ENCODE measurements at places on chromosomes 2 and 18.
A peak's percentile ranks its signal among the peaks of the same experiment; 100 is the strongest.

DNA sequence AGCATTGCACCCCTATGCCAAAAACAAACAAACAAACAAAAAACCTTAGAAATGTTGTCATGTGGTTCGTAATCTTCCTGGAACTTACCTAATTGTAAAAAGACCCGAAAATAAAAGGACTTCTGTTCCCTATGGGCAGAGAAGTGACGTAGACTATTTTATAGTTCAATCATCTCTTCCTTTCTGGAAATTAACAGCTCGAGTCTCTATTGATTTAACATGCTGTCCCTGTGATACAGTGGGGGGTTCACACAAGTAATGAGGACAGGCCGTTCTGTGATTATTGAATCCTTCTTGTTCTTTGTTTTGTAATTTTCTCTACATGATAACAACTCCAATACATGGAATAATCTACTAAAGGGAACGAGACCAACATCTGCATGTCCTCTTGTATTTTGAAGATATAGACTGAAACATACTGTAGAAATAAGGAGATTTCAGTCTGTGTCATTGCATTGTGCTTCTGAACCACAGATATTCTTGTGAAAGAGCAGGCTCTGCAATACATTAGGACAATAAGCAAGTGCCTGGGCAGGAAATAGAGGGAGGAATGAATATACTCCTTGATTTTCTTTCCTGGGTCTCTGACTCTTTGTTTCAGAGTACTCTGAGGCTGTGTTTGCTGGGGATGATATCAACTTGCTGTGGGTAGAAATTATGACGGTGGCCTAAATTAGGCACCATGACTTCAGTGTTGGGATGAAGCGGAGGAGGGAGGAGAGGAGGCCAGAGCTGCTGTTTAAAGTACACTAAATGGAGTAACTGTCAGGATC is 65.7 kb upstream of the PPM1B start:
- DNase-seq = no peak

DNA sequence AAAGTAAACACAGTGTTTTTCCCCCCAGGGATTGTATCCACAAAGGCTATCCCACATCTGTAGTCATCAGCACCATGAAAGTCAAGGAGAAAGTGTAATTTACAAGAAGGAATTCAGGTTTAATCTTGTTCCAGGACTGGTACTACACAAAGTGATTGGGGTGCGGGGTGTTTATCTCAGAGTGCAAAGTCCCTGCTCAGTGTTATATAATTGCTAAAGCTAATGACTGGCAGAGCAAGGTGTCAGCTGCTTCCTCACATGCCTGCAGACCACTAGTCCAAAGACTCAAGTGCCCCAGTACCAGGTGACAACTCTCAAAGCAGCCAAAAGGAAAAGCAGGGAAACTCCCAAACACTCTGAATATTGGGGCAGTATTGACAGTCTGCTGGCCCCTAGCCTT is 40.4 kb upstream of the PDCL3 start:
- DNase-seq = no peak

DNA sequence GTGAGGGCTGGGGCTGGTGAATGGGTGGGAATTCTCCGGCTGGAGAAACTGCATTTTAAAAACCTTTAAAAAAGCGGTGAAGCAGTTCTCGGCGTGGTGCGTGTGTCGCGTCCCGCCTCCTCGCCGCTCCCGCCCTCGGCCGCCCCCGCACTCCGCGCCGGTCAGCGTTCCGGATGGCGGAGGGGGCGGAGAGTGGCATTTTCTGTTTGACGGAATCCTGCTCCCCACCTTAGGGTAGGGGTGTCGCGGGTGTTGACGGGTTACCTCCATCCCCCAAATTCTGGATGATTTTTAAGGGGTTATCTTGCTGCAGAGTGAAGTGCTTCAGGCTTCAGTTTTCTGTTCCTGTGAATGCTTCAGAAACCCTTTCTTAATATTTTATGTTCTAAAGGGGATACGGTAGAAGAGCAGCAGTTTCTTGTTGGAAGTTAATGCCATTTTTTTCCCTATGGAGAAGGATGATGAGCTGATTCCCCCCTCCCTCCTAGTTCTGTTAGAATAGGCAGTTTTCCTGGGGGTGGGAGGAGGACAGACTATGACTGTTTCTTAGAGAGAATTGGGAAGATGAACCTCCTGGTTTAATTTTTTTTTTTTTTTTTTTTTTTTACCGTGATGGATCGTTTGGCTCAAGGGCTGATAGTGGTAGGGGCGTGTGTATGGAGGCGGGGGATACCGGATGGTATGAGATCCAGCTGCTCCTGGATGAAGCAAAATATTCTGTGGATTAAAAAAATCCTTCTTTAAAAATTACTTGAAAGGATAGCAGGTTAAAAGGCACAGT is 756 bp downstream of the ABI2 start:
- DNase-seq = no peak

- no peak for DNase-seq
Measured at GRCh38 chr2:105403783-105404698, 5.2 kb upstream of the FHL2 start.

- DNase-seq = no peak
Measured at GRCh38 chr18:57705832-57706595, 84.4 kb upstream of the NARS1 start.

GRCh38 chr18:73446502-73446901 is 578.7 kb upstream of the NETO1 start:
- DNase-seq = no peak

DNA sequence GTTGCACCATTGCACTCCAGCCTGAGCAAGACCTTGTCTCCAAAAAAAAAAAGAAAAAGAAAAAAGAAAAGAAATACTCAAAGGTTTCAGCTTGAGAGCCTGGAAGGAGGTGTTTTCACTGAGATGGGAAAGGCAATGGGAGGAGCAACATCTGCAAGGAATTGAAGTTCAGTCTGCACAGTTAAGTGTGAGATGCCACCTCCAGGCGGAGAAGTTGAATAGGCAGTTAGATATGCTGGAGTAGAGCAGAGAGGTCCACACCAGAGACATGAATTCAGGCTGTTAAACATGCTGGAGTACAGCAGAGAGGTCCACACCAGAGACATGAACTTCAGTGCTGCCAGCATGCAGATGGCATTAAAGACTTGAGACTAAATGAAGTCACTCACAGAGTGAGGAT is 41.4 kb upstream of the DTNB start:
- no peak for DNase-seq

GRCh38 chr18:59139291-59139614 is 431 bp upstream of the SEC11C start:
- DNase-seq = peak; percentile 16

GRCh38 chr2:236305964-236306605 is 41.9 kb upstream of the ASB18 start:
- DNase-seq = no peak

GRCh38 chr2:52144590-52144989 is 1112.7 kb upstream of the NRXN1 start:
- no peak for DNase-seq

DNA sequence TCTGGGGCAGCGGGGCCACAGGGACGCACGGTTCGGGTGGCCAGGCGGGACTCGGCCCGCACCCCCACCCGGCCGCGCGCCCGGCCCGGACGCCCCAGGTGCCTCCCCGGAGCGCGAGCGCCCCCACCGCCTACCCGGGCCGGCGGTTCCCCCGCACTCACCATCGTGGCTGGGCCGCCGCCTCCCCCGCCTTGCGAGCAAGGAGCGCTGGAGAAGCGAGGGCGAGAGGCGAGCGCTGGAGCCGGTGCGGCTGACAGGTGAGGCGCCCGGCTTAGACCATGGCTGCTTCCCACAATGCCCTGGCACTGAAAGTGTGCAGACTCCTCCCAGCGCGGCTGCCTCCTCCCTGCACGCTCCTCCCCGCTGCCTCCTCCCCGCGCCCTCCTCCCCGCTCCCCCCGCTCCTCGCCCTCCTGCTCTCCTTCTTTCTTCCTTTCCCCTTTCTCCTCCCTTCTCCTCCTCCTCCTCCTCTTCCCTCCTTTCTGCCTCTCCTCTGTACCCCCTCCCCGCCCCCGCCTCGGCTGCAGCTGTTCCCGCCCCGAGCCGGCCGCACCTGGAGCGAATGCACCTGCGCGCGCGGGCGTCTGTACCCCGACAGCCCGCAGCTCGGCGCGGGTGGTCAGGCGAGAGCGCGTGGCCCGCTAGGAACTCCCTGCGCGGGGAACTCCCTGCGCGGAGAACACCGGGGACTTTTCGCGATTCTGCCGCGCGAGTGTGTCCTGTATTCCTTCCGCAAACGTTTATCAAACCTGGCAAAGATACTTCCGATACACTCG is at the start of gene AP1S3:
TSS of gene AP1S3 (minus strand) at position 296 of the 775 bp plus-strand sequence. CDS start at position 164, 132 bp downstream.
- no peak for DNase-seq

GRCh38 chr2:219422952-219423534 is 4.9 kb downstream of the DES start:
- no peak for DNase-seq

DNA sequence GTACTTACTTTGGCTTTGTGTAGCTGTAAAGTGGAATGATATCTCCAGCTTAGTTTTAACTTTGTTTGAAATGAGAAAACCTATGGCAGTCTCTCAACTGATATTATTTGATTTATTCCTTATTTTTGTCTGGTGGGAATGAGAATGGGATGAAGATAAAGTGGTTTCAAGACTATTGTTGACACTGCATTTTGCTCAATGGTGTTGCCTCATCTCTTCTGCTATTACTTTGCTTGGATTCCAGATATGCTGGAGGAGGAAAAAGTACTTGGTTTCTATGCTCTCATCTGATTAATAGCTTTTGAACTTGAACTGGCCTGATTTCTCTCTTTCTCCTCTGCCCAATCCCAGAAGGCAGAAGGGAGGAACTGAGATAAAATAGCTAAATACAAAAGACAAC is 198.2 kb downstream of the CTNNA2 start:
- DNase-seq = no peak

- DNase-seq = no peak
Measured at GRCh38 chr18:46630160-46630559, 26.9 kb downstream of the LOXHD1 start.

DNA sequence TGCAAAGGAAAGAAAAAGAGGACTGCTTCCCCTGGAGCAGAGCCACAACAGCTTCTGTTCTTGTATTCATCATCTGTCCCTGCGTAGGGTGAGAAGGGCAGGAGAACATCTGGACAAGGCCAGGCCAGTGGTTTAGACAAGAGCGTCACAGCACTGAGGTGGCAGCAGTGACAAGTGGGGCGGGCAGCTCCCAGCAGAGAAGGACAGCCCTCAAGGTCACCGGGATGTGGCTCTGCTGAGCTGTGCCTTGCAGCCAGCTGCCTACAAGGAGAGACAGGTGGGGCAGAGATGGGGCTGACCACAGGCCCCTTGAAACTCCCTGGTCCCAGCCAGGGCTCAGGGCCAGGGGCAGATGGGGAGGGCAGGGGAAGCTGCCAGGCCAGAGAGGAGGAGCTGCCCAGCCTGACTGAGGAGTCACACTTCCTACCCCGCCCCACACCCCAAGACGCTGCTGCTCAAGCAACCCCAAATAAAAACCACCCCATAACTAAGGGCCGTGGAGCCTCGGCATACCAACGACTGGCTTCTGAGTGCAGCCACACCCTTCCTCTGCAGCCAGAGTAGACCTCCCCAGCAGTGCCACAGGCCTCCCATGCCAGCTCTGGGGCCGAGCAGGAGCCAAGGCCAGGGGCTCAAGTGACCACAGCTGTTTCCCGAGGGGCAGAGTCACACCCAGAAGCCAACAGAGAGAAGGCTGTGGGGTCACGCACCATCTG is 5.4 kb downstream of the RAB11FIP5 start:
- DNase-seq = no peak

DNA sequence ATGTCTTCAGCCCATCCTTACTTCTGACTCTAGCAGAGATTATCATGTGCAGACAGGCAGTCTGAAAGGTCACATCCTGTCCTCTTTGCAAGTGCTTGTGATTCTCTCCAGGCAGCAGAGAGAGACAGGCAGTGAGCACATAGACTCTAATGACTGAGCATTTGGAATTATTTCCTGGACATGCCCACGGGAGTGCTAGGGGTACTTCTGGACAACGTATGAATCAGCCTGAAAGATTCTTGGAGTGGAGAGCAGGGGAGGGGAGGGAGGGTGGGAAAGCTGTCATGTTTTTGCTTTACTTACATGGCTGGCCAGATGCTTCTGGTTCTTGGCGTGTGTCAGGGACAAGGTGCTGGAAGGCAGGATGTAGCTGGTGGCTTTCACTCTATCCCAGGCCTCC is 150.6 kb downstream of the RIF1 start:
- DNase-seq = no peak

GRCh38 chr2:191382801-191383200 is 137.6 kb downstream of the MYO1B start:
- DNase-seq = no peak

DNA sequence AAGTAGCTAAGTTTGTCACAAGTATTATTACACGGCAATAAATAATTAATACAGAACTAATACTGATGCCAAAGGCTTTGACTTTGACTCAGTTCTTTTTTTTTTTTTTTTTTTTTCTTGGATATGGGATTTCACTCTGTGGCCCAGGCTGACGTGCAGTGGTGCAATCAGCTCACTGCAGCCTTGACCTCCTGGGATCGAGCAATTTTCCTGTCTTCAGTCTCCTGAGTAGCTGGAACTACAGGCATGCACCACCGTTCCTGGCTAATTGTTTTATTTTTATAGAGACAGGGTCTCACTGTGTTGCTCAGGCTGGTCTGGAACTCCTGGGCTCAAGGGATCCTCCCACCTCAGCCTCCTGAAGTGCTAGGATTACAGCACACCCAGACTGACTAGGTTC is 284.5 kb downstream of the SS18 start:
- no peak for DNase-seq

GRCh38 chr2:226095058-226095457 is 695.5 kb downstream of the NYAP2 start:
- no peak for DNase-seq

DNA sequence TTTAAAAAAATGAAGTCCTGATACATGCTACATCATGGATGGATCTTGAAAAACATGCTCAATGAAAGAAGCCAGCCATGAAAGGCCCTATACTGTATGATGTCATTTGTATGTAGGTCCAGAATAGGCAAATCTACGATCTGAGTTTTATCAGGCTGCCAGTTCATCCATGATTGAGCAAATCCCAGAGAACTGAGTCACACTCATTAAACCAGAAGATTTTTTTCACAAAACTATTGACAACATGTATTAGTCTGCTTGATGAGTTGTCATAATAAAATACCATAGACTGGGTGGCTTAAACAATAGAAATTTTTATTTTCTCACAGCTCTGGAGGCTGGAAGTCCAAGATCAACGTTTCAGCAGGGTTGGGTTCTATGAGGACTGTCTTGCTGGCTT is 130.7 kb downstream of the MREG start:
- DNase-seq = no peak

DNA sequence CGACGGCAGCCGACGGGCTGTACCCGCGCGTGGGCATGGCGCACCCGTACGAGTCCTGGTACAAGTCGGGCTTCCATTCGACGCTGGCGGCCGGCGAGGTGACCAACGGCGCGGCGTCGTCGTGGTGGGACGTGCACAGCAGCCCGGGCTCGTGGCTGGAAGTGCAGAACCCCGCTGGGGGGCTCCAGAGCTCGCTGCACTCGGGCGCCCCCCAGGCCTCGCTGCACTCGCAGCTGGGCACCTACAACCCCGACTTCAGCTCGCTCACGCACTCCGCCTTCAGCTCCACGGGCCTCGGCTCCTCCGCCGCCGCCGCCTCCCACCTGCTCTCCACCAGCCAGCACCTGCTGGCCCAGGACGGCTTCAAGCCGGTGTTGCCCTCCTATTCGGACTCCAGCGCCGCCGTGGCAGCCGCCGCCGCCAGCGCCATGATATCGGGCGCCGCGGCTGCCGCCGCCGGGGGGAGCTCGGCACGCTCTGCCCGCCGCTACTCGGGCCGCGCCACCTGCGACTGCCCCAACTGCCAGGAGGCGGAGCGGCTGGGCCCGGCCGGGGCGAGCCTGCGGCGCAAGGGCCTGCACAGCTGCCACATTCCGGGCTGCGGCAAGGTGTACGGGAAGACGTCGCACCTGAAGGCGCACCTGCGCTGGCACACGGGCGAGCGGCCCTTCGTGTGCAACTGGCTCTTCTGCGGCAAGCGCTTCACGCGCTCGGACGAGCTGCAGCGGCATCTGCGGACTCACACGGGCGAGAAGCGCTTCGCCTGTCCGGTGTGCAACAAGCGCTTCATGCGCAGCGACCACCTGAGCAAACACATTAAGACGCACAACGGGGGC is 2.0 kb downstream of the SP9 start:
- no peak for DNase-seq
